ENCODE measurements at places on chromosomes 6 and 20.

DNA sequence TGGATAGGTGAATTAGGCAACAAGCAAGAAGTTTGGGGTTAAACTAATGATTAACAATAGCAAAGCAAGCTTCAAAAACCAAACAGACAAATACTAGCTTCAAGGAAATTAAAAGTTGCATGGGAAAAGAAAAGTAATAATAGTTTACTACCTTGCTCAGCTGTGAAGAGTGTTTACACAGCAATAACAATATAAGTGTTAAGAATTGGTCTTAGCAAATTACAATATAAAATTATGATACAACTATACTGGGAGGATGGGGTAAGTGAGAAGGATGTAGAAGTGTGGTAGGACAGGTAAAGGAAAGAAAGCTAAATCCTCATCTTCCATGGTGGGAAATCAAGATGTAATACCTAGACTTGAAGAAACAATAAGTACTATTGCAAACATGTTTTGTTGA lies 137.7 kb upstream of the MAFB start:
- no peaks in the 10 kb centered on the region for H3K36me3 ChIP-seq
- DNase-seq, result no peak
- H3K27me3 ChIP-seq, result no peaks in the 10 kb centered on the region
- H3K4me3 ChIP-seq, result no peak overlapping the region
- no peak overlapping the region for H3K27ac ChIP-seq
- H3K4me1 ChIP-seq, result no peaks in the 10 kb centered on the region

GRCh38 chr20:43507150-43508080 lies at the start of gene L3MBTL1:
L3MBTL1 (plus strand) TSS chr20:43507697; CDS start chr20:43513504, 5,807 bp downstream.
- H3K27ac ChIP-seq, result no peak within 1 kb of the TSS
- H3K4me1 ChIP-seq, result no peaks in the 10 kb centered on the region
- H3K36me3 ChIP-seq, result no peaks in the 10 kb centered on the region
- H3K4me3 ChIP-seq, result peak within 1 kb of the TSS; percentile 86
- H3K27me3 ChIP-seq, result no peaks in the 10 kb centered on the region

- H3K27ac ChIP-seq, result no peak overlapping the region
- H3K4me3 ChIP-seq, result no peak overlapping the region
- no peak for DNase-seq
- no peaks in the 10 kb centered on the region for H3K27me3 ChIP-seq
- H3K4me1 ChIP-seq, result no peaks in the 10 kb centered on the region
Observed at GRCh38 chr20:50038574-50038991, 55.8 kb downstream of the SNAI1 start.

GRCh38 chr6:90028066-90028778 lies 134.0 kb downstream of the GJA10 start:
- no peaks in the 10 kb centered on the region for H3K36me3 ChIP-seq
- H3K4me3 ChIP-seq, result no peak overlapping the region
- DNase-seq, result no peak
- H3K4me1 ChIP-seq, result no peaks in the 10 kb centered on the region
- H3K27me3 ChIP-seq, result no peaks in the 10 kb centered on the region

GRCh38 chr6:44071670-44072451 lies 55.4 kb downstream of the MRPL14 start:
- H3K27ac ChIP-seq, result peak overlapping the region; percentile 91
- H3K4me1 ChIP-seq, result peaks cover 16% of the 10 kb centered on the region
- H3K27me3 ChIP-seq, result no peaks in the 10 kb centered on the region
- H3K4me3 ChIP-seq, result no peak overlapping the region
- no peaks in the 10 kb centered on the region for H3K36me3 ChIP-seq

DNA sequence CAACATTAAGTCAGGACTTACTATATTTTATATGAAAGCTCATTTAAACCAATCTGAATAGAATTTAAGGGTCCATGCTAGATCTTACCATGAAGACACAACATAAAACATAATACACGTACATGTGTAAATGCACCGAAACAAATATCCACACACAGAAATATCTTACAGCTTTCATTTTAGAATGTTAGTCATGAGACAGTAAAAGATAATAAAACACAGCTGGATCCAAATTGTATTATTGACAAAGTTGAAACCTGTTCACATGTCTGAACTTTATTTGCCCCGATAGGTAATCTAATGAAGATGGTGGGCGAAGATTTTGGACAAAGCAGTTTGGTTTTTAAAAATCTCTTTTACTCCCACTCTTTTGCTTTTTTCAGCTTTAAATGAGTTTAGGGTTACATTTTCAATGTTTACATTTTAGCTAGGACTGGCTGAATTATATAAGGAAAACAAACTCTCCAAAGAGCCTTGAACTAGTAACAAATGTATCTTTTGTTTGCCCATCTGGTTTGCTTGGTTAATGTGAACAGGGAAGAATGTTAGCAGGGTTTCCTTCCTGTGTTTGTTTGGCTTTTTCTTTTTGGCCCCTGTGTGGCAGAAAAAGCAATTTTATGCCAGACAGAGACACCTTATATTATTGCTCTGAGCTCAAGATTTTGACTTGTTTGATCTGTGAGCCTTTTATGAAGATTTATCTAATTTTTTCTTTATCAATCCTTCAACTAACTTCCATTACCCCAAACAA lies 5.1 kb upstream of the TMEM181 start:
- H3K4me3 ChIP-seq, result no peak overlapping the region
- H3K27me3 ChIP-seq, result no peaks in the 10 kb centered on the region
- H3K4me1 ChIP-seq, result no peaks in the 10 kb centered on the region
- no peaks in the 10 kb centered on the region for H3K36me3 ChIP-seq
- no peak for DNase-seq

- peak; percentile 46 for DNase-seq
- no peak overlapping the region for H3K27ac ChIP-seq
- no peaks in the 10 kb centered on the region for H3K27me3 ChIP-seq
- no peaks in the 10 kb centered on the region for H3K4me1 ChIP-seq
- H3K36me3 ChIP-seq, result no peaks in the 10 kb centered on the region
- H3K4me3 ChIP-seq, result no peak overlapping the region
Observed at GRCh38 chr20:48455651-48456365, 372.0 kb downstream of the PREX1 start.

- H3K4me1 ChIP-seq, result no peaks in the 10 kb centered on the region
- H3K27me3 ChIP-seq, result no peaks in the 10 kb centered on the region
- H3K27ac ChIP-seq, result no peak overlapping the region
- no peak overlapping the region for H3K4me3 ChIP-seq
- no peaks in the 10 kb centered on the region for H3K36me3 ChIP-seq
Observed at GRCh38 chr6:15147827-15148226, 98.0 kb upstream of the JARID2 start.

GRCh38 chr6:41850861-41851260 lies 44.3 kb downstream of the USP49 start:
- no peaks in the 10 kb centered on the region for H3K27me3 ChIP-seq
- no peak overlapping the region for H3K27ac ChIP-seq
- no peak for DNase-seq
- no peaks in the 10 kb centered on the region for H3K4me1 ChIP-seq
- no peak overlapping the region for H3K4me3 ChIP-seq

- no peak for DNase-seq
- no peaks in the 10 kb centered on the region for H3K4me1 ChIP-seq
- no peaks in the 10 kb centered on the region for H3K36me3 ChIP-seq
- H3K27me3 ChIP-seq, result no peaks in the 10 kb centered on the region
- H3K4me3 ChIP-seq, result no peak overlapping the region
Observed at GRCh38 chr20:3696200-3696599, 14.4 kb upstream of the ADAM33 start.

GRCh38 chr6:87357479-87358196 lies 13.0 kb downstream of the C6orf163 start:
- no peak for DNase-seq
- H3K4me3 ChIP-seq, result no peak overlapping the region
- no peaks in the 10 kb centered on the region for H3K36me3 ChIP-seq
- H3K4me1 ChIP-seq, result no peaks in the 10 kb centered on the region

GRCh38 chr6:85864453-85865401 lies 222.0 kb upstream of the SYNCRIP start:
- H3K27ac ChIP-seq, result no peak overlapping the region
- H3K4me3 ChIP-seq, result peak overlapping the region; percentile 45
- H3K36me3 ChIP-seq, result no peaks in the 10 kb centered on the region

GRCh38 chr20:2301164-2301622 lies 5.4 kb downstream of the TGM3 start:
- H3K4me3 ChIP-seq, result no peak overlapping the region
- DNase-seq, result no peak
- no peak overlapping the region for H3K27ac ChIP-seq
- H3K27me3 ChIP-seq, result no peaks in the 10 kb centered on the region
- no peaks in the 10 kb centered on the region for H3K36me3 ChIP-seq

DNA sequence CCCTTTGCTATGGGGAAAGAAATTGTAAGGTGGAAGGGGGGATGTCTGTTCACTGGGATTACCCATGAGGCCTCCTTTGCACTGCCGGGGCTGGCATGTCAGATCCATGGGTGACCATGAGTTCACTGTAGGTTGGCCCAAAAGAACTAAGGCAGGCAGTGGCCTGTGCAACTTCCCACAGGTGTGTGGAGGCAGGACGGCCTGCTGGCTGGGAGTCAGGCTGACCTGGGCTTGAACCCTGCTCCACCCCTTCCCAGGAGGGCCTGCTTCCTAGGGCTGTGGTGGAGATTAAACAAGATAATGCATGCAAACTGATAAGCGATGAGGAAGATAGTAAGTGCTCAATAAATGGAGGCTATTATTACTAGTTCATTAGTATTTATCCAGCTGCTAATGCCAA lies 163.0 kb downstream of the EYA2 start:
- H3K4me3 ChIP-seq, result no peak overlapping the region
- H3K4me1 ChIP-seq, result no peaks in the 10 kb centered on the region
- DNase-seq, result no peak
- H3K36me3 ChIP-seq, result no peaks in the 10 kb centered on the region
- no peak overlapping the region for H3K27ac ChIP-seq

- no peaks in the 10 kb centered on the region for H3K4me1 ChIP-seq
- no peak for DNase-seq
- H3K4me3 ChIP-seq, result no peak overlapping the region
- H3K27ac ChIP-seq, result no peak overlapping the region
Observed at GRCh38 chr20:41669708-41670263, 51.6 kb upstream of the CHD6 start.

DNA sequence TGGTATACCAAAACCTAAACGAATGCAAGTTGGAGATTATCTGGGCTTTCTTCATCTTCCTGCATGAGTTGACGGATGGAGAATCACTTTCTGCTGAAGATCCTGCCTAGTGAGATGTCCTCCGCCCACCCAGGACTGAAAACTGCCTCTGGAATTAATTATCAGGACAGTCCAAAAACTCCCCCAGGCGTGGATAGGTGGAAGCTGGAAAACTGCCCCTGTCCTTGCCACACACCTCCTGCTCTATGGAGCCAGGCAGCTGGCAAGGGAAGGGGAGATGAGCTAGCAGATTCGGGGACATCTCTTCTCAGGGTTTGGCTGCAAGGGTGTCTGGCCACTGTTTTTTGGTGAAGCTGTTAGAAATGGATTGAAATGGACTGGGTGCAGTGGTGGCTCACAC lies 89.3 kb upstream of the ZNFX1 start:
- no peak for DNase-seq
- H3K36me3 ChIP-seq, result no peaks in the 10 kb centered on the region
- no peaks in the 10 kb centered on the region for H3K4me1 ChIP-seq
- H3K4me3 ChIP-seq, result no peak overlapping the region
- no peak overlapping the region for H3K27ac ChIP-seq

DNA sequence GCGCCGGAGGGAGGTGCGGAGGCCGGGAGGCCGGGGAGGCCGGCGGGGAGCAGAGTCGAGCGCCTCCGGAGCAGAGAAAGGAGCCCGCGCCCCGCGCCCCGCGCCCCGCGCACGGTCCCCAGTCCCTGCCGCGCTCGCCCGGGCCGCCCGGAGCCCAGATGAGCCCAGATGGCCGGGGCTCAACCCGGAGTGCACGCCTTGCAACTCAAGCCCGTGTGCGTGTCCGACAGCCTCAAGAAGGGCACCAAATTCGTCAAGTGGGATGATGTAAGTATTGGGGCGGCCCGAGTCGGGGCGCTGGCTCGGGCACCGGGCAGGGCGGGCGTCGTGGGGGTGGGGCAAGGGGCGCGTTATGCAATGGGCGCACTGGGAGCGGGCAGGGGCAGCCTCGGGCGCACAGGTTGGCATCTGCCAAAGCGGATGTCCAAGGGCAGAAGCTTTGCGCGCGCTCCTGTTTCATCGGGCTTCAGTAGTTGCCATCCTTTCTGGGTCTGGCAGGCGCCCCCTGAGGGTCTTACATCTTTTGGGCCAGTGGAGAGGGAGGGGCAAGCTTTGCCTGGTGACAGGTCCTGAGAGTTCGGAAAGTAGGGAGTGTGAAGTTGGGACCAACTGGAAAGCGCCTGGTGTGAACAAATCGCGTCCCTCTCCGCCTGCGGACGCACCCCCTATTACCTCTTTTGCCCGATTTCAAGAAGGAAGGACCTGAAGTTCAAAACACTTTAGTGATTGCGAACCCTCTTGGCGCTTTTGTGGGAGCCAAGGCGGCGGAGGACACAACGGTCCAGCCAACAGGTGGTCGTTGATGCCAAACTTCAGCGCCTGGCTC lies 631 bp downstream of the PLCB1 start:
- peak overlapping the region; percentile 89 for H3K27ac ChIP-seq
- H3K4me1 ChIP-seq, result no peaks in the 10 kb centered on the region
- peak; percentile 67 for DNase-seq
- H3K27me3 ChIP-seq, result no peaks in the 10 kb centered on the region

- no peak overlapping the region for H3K27ac ChIP-seq
- no peaks in the 10 kb centered on the region for H3K27me3 ChIP-seq
- no peaks in the 10 kb centered on the region for H3K36me3 ChIP-seq
- DNase-seq, result peak; percentile 69
- H3K4me3 ChIP-seq, result no peak overlapping the region
Observed at GRCh38 chr6:39347906-39348585, 25.5 kb upstream of the KCNK16 start.

DNA sequence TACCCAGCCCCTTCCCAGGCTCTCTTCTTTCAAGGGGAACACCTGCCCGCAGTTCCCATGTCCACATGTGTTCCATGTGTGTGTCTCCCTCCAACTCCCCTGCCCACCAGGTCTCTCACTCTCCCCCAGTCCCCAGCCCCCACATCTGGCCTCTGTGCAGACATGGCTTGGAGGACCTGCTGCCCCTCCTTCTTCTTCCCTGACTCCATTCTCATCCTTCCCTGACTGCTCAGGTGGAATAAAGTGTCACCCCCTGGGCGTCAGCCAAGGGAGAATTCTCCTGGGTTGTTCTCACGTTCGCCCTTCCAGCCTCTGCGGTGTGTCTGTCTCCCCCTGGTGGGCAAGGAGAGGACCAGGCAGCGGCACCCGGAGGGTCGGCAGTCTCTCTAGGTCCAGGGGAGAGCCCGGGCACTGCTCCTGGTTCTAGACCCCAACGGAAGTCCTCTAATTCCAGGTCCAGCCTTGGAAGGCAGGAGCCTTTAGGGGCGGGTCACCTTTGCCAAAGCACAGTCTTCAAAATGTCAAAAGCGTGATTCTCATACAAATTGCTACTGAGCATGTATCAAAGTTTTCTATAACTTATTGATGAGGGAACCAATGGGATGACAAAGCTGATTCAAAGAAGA lies 50.5 kb downstream of the EBF4 start:
- H3K4me1 ChIP-seq, result no peaks in the 10 kb centered on the region
- no peak overlapping the region for H3K27ac ChIP-seq
- DNase-seq, result no peak

GRCh38 chr6:3835785-3836184 lies 13.4 kb upstream of the FAM50B start:
- H3K4me3 ChIP-seq, result no peak overlapping the region
- no peaks in the 10 kb centered on the region for H3K4me1 ChIP-seq
